ENCODE measurements at places on chromosomes 5 and 9. TPM values are rescaled to one million over a fixed set of nuclear protein-coding genes. Genes with fewer than 3 reads are reported as not detected.

The CCNJL gene
- total RNA-seq = not detected

The FIBCD1 gene
- total RNA-seq = not detected

The INSYN2B gene
- total RNA-seq = not detected

The KIF4B gene
- total RNA-seq = not detected

The LRRC19 gene
- total RNA-seq = not detected

The TLE1 gene
- 14.3 TPM for total RNA-seq

The SHOC1 gene
- not detected for total RNA-seq

The TRIM14 gene
- total RNA-seq = 23.5 TPM

The ARHGEF37 gene
- total RNA-seq = not detected

The ABO gene
- total RNA-seq = not detected

The DAB2 gene
- total RNA-seq = not detected

The FABP6 gene
- not detected for total RNA-seq

The NCS1 gene
- 2.6 TPM for total RNA-seq

The PPP2R2B gene
- 7.0 TPM for total RNA-seq

The RNF224 gene
- not detected for total RNA-seq

The LHX6 gene
- not detected for total RNA-seq

The SLC45A2 gene
- not detected for total RNA-seq

The PCDHA6 gene
- total RNA-seq = not detected

The DOCK8 gene
- 104 TPM for total RNA-seq

The NTNG2 gene
- 5.8 TPM for total RNA-seq

The RNF183 gene
- not detected for total RNA-seq

The EFNA5 gene
- total RNA-seq = not detected

The STPG3 gene
- not detected for total RNA-seq

The GBA2 gene
- total RNA-seq = 14.1 TPM

The GPR151 gene
- not detected for total RNA-seq

The GLRA1 gene
- total RNA-seq = not detected

The FBXL17 gene
- total RNA-seq = 13.5 TPM

The BRINP1 gene
- not detected for total RNA-seq

The GRIN3A gene
- total RNA-seq = not detected

The NR2F1 gene
- not detected for total RNA-seq

The PAX5 gene
- total RNA-seq = 2.3 TPM

The EDIL3 gene
- total RNA-seq = not detected

The TAF11L9 gene
- not detected for total RNA-seq

The PCDH1 gene
- 0.24 TPM for total RNA-seq

The PCDHA5 gene
- total RNA-seq = not detected

The ADRB2 gene
- 7.6 TPM for total RNA-seq

The F2RL2 gene
- not detected for total RNA-seq

The CCDC192 gene
- not detected for total RNA-seq

The OR1J2 gene
- total RNA-seq = not detected

The ADCY2 gene
- total RNA-seq = not detected

The PCDHB11 gene
- total RNA-seq = not detected

The TPPP gene
- total RNA-seq = 5.1 TPM

The TMC1 gene
- total RNA-seq = not detected

The PCDHAC2 gene
- not detected for total RNA-seq

The TYRP1 gene
- total RNA-seq = not detected

The FCHO2 gene
- total RNA-seq = 2.4 TPM

The BASP1 gene
- total RNA-seq = 0.43 TPM
